ENCODE measurements at places on chromosomes 11 and 22.

DNA sequence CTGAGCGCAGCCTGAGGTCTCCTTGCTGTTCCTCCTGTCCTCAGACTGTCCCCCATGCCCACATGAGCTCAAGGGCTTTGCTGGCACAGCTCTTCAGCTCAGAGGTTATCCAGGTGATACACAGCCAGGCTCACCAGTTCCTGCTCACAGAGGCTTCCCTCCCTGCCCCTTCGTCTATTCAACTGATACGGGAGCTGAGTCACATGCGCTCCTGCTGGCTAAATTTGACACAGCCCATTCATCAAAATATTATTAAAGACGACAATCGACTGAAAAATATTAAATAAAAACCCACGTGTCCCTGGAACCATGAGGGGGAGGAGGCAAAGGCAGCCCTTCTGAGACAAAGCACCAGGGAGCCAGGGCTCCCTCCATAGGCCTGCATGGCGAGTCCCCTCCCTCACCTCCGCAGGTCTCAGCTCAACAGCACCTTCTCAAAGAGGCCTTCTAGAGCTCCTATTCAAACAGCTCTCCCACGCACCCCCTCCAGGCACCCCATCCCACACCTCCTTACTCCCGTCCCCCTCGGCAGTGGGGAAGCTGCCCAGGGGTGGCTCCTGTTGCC, 40.5 kb downstream of the DUSP8 start:
- no peak for DNase-seq
- no peaks in the 10 kb centered on the region for H3K4me1 ChIP-seq
- H3K27me3 ChIP-seq = no peaks in the 10 kb centered on the region
- no peaks in the 10 kb centered on the region for H3K36me3 ChIP-seq

DNA sequence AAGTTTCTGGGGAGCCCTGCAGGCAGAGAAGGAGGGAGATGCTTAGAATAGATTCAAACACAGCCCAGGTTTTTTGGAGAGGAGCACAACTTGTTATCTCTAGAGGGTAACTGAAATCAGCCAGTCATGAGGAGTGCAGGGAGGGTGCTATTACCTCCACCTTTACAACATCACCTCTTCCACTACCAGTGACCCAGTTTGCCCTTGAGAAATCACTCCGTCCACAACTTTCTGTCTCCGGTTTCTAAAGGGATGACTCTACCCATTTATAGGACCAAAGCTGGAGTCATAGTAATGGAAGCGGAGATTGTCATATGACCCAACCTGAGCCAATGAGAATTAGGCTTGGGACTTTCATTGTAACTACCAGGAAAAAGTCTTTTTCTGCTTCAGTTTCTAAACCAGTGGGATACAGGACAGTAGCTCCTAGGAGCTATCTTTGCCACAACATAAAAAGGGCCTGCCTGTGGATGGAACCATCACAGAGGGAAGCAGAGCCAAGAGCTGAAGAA, 131.2 kb upstream of the SERPIND1 start:
- no peak overlapping the region for H3K4me3 ChIP-seq
- H3K4me1 ChIP-seq = no peaks in the 10 kb centered on the region
- peaks cover 16% of the 10 kb centered on the region for H3K27me3 ChIP-seq
- no peaks in the 10 kb centered on the region for H3K36me3 ChIP-seq
- no peak for DNase-seq
- H3K27ac ChIP-seq = no peak overlapping the region

DNA sequence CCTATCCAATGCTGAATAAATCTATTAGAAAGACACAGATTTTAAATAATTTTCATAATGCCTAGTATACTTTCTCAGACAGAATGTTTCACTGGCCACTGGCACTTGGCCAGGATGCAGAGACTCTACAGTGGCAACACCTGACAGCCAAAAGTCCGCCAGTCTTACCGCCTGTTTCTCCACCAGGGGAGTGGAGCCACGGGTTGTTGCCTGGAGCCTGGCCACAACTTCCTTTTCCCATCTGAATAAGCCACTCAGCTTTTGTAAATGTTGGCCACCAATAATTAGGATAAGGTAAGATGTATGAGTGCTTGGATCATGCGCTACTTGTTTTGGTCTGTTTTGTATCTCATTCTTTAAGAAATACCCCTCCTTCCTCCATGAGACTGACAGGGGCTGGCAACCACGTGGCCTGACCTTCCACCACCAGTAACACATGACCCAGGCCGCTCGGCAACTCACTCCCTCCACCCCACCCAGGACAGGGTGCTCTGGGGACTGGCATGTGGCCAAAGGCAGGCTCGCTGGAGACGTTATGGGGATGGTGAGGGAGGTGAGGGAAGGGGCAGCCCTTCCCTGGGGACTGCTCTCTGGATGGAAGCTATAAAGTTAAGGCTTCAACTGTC, 93.0 kb upstream of the BID start:
- H3K4me3 ChIP-seq = no peak overlapping the region
- no peak for DNase-seq
- H3K4me1 ChIP-seq = peaks cover 34% of the 10 kb centered on the region
- peaks cover 16% of the 10 kb centered on the region for H3K36me3 ChIP-seq
- H3K27me3 ChIP-seq = no peaks in the 10 kb centered on the region

GRCh38 chr11:94794287-94795168, 26.4 kb downstream of the AMOTL1 start:
- H3K36me3 ChIP-seq = peaks cover 5% of the 10 kb centered on the region
- peaks cover 53% of the 10 kb centered on the region for H3K4me1 ChIP-seq
- H3K27ac ChIP-seq = peak overlapping the region; percentile 81
- no peak for DNase-seq

- peaks cover 11% of the 10 kb centered on the region for H3K36me3 ChIP-seq
- H3K27ac ChIP-seq = no peak overlapping the region
- H3K27me3 ChIP-seq = peaks cover 2% of the 10 kb centered on the region
- H3K4me1 ChIP-seq = peaks cover 3% of the 10 kb centered on the region
- no peak for DNase-seq
Measured at GRCh38 chr22:43554694-43555365, 143.0 kb downstream of the MPPED1 start.

Measured in neural crest cell (in vitro differentiated cells).